ENCODE measurements at places on chromosomes 1 and 21.

GRCh38 chr21:35329940-35330660, 281.0 kb upstream of the RUNX1 start:
- no peak for DNase-seq

DNA sequence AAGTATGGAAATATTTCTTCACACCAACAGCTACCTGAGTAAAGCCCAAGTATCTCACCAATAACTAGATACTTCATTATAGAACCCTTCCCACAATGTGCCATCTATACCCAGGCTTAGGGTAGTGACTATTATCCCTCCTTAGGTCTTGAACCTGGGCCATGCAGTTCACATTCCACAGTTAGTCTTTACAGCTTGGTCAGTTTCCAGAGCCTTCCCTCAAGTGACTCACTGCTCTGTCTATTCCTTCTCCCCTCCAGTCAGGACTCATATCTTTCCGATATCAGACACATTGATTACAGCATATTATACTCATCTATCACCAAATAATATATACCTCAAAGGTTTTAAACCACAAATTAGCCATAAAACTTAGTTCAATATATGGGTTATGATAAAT, 23.6 kb downstream of the VAMP4 start:
- no peak for DNase-seq

GRCh38 chr1:76871355-76871974, 4.2 kb downstream of the ST6GALNAC5 start:
- DNase-seq, result no peak

DNA sequence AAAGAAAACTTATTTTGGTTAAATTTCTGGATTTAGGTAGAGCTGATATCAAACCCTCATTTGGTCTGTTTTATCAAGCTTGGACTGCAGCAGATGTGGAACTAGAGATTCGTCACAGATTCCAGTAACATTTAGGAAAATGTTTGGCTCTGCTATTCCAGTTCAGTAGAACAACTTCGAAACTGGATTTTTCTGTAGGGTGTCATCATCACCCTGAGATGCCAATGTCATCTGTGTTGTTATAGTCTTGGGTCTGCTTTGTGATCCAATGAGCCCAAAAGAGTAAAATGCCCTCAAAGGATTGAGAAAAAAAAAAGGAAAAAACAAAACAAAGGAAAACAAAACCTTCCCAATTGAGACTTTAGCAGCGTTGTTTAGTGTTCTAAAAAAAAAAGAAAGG, 55.4 kb downstream of the LAMC2 start:
- no peak for DNase-seq

DNA sequence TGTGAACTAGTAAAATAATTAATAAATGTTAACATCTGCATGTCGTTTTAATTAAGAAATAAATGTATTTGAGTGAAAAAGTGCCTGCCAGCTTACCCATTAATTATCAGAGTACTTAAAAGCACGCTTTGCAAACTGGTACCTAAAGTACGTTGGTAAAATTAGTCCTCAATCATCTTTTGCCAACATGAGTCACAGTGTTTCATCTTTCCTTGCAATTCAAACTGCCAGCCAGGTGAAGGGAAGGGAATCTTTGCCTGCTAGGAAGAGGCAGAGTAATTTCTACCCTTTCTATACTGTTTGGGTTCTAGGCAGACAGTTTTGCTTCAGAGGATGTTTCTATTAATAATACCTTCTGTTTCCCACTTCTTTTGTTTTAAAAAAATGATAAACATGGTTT, 57.2 kb upstream of the CNIH3 start:
- DNase-seq, result no peak

- no peak for DNase-seq
Measured at GRCh38 chr1:43731867-43732531, 24.7 kb downstream of the ST3GAL3 start.

GRCh38 chr1:54408147-54409066, 2.2 kb upstream of the SSBP3 start:
- no peak for DNase-seq

GRCh38 chr21:43733060-43733459, 14.1 kb downstream of the PDXK start:
- DNase-seq, result no peak

- no peak for DNase-seq
Measured at GRCh38 chr1:181257117-181257516, 168.6 kb downstream of the IER5 start.

DNA sequence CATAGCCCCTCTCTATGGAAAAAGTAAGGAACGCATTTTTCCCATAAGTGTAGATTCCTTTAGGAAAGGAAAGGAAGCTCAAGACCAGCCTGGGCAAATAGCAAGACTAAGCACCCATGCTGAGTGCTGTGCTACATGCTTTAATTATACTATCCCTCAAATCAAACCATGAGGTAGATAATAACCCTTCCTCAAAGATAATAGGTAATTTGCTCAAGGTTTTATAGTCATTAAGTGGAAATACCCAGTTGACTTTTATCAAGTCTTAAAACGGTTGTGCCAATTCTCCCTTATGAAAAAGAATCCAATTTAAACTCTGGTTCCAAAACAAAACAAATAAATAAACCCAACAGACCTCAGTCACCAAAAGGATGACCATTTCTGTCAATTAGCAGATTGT, 3.4 kb downstream of the KIAA0319L start:
- DNase-seq, result no peak

GRCh38 chr1:76105372-76105771, 30.8 kb downstream of the ST6GALNAC3 start:
- DNase-seq, result no peak

DNA sequence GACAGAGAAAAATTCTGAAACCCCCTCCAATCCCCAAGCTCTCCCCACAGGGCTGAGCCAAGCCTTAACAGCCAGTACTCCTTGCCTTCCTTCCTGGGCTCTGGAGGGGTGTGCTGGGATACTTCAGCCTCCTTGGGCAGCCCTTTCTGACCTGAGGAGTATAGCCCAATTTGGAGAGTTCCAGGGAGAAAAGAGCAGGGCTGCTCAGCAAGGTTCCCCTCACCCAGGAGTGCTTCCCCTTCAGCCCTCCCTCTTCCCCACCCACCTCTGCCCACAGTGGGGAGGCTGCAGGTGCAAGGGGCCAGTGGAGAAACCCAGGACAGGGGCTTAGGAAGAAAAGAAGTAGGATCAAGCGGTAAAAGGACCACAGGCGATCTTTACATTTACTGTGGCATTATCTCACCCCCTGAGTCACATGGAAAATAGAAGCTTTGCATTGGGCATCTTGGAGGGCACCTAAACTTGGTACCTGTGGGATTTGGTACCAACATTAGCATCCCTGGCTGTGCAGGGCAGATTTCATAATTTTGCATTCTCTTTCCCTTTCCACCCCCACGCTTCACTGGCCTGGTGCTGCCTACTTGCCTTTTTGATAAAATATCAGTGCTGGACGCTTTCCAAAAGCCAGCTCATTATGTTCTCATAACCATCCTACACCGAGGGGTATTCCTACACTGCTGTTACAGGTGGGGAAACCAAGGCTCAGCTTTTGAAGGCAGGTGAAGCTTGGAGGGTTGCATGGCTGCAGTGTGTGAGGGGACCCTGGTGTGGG, 2.8 kb upstream of the ADORA1 start:
- no peak for DNase-seq

DNA sequence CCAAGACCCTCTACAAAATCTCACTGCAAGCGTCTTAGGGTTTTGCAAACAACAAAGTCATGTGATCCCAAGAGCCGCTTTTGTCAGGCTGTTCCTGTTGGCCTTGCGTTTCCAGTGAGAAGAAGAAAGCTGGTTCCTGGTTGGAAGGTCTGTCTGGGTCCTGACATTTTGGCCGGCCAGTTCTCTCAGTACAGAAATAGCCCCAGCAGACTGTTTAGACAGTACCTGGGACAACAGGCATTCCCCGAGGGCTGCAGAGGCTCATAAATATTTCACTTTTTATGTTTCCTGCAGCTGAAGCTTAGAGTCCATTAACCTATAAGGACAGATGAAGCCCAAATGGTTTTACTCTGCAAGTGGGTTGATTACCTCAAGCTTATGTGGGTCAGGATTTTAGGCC, 8.6 kb downstream of the GPR137B start:
- no peak for DNase-seq

- no peak for DNase-seq
Measured at GRCh38 chr1:76921590-76921989, 54.3 kb downstream of the ST6GALNAC5 start.

- no peak for DNase-seq
Measured at GRCh38 chr1:209675565-209676154, 448 bp downstream of the G0S2 start.

DNA sequence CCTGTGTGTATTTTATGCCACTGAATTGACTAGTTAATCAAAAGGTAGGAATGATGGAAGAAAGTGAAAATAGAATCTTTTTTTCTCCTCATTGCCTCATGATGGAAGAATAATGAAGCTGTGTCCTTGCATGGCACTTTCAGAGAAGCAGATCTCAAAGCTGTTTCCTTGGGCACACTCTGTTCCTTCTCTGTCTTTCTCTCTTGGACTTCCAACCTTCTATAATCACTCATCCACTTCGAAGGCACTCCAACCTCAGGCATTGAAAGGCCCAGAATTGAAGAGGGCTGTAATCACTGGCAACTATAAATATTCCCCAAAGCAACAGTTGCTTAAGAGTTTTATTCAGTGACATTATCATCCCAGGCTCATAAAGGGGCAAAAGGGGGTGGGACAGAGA, 31.1 kb upstream of the DNASE2B start:
- DNase-seq, result no peak

DNA sequence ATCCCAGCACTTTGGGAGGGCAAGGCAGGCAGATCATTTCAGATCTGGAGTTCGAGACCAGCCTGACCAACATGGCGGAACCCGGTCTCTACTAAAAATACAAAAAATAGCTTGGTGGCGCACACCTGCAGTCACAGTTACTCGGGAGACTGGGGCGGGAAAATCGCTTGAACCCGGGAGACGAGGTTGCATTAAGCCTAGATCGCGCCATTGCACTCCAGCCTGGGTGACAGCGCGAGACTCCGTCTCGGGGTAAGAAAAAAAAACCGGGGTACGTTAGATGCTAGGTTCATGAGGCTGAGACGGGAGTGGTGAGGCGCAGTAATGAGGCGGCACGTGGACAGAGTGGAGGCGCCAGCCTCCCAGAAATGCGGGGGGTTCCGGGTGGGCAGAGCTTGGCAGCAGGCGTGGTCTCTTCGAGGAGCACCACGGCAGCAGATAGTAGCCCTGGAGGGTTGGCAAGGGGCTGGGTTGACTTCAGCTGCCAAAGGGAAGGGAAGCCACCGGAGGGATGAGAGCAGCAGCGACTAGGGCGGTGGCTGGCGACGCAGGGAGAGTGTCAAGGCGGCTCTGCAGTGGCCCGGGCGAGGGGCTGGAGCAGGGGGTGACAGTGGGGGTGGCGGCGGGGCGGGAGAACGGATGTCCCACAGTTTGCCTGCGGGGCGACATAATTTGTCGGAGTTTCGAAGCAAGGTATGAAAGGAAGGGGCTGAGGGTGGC, 832 bp downstream of the MRPL20 start:
- DNase-seq, result no peak

GRCh38 chr1:230575886-230576500, 66.3 kb upstream of the COG2 start:
- no peak for DNase-seq

DNA sequence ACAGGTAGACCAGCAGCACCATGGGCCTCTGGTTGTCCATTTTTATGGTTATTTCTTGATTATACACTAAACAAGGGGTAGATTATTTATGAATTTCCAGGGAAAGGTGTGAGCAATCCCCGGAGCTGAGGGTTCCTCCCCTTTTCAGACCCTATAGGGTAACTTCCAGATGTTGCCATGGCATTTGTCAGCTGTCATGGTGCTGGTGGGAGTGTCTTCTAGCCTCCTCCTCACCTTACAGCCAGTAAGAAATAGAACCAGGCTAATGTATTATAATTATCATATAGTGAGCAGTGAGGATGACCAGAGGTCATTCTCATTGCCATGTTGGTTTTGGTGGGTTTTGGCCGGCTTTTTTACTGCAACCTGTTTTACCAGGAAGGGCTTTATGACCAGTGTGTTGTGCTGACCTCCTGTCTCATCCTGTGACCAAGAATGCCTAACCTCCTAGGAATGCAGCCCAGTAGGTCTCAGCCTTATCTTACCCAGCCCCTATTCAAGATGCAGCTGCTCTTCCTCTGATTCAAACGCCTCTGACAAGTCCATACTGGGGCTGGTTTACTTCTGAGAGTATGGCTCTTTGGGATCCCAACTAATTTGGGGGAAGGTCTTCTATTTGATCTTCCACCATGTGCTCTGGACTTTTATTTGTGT, 13.5 kb upstream of the TINAGL1 start:
- no peak for DNase-seq

- DNase-seq, result no peak
Measured at GRCh38 chr1:227445746-227446145, 117.6 kb upstream of the ZNF678 start.

DNA sequence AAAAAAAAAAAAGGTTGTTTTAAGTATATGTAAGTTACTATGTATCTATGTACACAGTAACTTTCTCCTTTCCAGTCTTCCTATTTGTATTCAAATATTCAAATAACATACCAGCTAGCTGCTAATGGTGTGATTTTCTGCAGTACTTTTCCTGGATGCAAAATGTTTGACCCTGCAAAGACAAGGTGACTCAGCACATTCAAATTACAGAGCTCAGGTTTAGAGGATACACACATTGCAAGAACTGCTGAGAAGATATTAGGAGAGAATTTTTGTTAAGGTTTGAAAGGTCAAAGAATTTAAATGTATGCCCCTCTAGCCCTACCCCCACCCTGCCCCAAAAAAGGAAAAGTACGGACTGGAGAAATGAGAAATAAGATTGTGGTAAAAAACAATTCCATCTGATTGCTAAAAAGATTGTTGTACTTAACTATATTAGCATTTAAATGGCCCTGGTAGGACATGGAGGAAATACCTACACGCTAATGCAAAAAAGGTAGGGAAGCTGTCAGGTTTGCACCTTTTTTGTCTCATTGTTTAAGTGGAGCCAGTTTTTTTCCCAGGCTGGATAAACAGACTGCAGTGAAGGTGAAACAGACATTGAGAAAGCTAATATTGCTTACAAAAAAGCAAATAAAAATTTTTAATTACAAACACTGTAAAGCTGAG, 45.6 kb downstream of the ZNF281 start:
- no peak for DNase-seq

- peak; percentile 66 for DNase-seq
Measured at GRCh38 chr1:172089768-172090510, 248.6 kb downstream of the DNM3 start.

GRCh38 chr1:16117369-16117768, 38.5 kb downstream of the EPHA2 start:
- DNase-seq, result no peak

- DNase-seq, result peak; percentile 44
Measured at GRCh38 chr21:46661211-46661625, 25.7 kb downstream of the PRMT2 start.

GRCh38 chr1:42891465-42892138, 45.2 kb downstream of the ZNF691 start:
- no peak for DNase-seq

DNA sequence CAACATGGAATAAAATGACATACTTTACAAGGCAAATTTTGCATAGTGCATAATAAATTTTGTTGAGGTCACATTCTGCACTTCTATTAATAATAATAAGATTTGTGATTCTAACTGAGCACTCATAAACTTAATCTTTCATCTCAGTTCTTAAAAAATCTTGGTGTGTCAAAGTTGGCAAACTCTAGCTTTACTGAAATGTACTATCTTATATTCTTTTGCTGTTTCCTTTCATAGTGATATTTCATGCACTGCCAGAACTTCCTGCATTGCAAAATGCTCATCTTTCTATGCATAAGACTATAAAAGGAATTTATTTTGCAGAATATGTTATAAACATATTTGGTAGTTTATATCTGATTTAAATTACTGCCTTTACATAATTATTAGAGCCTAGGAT, 797.6 kb downstream of the ADGRL2 start:
- no peak for DNase-seq
